ENCODE measurements at places on chromosomes 3 and 15.

DNA sequence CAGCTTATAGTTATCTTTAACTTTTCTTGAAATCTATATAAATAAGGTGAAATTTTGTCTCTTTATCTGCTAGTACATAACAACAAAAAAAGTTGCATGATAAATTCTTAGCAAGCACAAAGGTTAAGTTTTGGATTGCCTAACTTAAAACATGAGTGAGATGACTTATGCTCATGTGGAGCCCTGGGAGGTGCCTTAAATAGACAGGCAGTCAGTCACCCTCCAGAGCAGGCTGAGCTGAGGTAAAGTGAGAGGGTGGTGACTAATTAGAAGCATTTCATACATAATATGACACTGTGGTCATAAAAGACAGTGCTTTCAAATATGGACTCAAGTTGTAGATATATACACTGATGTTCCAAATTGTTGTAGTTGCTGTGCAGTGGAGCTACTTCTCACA lies 14.6 kb upstream of the MME start:
- DNase-seq, result no peak

DNA sequence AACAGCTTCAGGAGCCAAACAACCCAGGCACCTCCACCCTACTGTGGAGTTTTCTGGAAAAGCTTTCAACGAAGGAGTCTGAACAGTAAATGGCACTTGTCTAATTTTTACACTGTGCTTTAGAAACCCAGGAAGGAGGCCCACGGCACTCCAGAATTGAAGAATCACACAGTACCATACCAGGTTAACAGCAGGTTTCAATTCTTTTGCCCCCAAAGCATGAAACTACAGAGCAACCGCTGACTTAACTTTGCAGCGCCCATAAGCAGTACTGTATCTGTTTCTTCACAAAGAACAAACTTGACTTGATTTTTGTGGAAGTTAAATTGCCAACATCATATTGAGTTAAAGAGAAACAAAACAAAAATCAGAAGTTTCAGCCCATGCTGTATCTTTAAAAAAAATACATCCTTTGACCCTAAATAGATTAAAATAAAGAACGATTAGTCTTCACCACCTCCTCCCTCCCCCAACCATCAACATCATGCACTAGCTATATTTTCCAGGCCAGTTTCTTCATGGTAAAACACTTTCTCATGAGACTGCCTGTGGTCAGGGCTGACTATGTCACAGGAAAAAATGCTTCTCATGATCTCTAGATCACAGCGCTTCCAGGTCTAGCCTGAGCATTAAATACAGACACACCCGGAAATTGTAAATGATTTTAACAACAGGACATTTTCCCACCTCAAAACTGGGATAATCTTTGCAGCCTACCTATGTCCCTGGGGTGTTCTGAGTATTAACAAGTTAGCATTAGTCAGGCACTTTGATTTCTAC lies 456.3 kb downstream of the FOXP1 start:
- no peak for DNase-seq

DNA sequence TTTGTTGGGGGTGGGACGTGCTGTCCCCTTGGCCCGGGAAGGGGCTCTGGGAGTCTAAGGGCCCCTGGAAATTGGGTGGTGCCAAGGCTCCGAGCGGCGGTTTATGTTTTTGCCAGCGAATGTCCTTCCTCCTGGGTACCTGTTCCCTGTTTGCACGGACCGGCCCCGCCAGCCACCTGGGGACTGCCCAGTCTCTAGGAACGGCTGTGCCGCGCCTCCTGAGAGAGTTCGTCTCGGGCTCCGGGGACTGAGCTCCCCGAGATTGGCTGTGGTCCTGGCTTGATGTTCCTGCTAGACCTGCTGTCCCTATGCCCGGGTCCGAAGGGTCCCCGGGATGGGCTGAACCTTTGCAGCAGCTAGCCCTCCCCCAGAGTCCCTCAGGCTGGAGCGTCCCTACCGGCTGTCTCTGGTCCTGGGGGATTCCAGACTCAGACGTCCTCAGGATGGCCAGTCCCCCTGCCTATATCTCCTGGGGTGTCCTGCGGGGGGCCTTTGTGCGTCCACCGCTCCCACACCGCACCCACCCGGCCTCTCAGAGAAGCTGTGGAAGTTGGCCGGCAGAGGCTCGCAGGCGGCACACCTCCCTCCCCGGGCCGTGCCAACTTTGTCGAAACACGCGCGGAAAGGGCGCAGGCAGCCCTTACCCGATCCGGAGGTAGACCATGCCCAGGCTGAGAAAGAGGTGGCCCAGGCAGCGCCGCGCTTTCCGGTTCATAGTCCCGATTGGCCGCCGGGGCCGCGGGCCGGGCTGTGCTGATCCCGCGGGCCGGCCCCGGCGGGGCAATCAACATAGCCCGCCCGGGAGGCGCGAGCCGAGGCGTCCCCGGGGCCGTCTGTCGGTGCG lies 547 bp downstream of the WNT7A start:
- DNase-seq, result no peak

DNA sequence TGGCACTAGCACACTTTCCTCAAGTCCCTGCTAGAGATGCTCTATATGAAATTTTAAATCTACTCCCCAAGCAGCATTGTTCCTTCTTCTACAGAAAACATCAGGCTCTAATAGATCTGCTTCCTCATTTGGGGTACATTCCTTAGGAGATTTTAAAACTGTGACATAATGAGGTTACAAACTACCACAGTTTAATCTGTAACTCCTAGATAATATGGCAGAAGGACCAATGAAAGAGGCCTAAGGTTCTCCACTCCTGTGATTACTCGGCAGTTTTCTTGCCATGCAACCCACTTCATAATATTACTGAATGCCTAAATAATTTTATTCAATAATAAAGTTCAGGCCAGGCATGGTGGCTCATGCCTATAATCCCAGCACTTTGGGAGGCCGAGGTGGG lies 16.1 kb downstream of the ZNF106 start:
- DNase-seq, result no peak

GRCh38 chr3:45580112-45580765 lies 14.3 kb upstream of the LIMD1 start:
- DNase-seq, result no peak

DNA sequence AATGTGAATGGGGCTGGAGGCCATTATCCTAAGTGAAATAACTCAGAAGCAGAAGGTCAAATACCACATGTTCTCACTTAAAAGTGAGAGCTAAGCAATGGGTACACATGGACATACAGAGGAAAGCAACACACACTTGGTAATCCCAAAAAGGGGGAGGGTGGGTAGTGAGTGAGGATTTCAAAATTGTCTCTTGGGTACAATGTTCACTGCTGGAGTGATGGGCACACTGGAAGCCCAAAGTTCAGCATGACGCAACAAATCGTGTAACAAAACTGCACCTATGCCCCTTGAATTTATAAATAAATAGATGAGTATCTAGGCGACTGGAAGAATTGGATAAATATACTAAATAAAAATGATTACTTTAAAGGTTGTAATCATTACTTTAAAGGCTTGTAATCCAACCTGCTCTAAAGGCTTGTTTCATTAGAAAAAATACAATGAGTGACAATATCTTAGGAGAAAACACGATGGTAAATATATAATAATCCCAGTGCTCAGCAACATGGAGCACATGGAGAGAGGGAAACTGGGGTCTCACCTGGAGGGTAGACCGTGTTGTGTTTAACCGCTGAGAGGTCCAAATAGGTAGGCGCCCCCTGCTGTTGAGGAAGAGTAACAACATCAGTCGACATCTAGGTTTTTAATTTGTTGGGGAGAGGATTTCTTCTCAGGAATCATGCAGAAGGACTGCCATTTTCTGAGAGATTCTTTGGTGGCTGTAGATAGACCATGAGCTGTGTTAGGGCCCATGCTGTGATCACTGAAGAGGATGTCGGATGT lies 78.5 kb upstream of the ROBO1 start:
- peak; percentile 3 for DNase-seq

DNA sequence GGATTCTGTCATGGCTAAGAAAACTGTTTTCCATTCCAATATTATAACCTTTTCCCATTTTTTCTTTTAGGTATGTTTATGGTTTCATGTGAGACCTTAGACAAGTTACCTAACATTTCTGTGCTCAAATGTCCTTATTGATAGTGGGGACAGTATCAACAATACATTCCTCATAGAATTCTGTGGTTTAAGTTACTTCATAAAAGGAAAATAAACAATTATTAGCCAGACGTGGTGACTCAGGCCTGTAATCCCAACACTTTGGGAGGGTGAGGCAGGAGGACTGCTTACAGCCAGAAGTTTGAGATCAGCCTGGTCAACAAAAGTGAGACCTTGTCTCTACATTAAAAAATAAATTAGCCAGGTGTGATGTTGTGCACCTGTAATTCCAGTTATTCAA lies 436.8 kb upstream of the CNTN4 start:
- no peak for DNase-seq

DNA sequence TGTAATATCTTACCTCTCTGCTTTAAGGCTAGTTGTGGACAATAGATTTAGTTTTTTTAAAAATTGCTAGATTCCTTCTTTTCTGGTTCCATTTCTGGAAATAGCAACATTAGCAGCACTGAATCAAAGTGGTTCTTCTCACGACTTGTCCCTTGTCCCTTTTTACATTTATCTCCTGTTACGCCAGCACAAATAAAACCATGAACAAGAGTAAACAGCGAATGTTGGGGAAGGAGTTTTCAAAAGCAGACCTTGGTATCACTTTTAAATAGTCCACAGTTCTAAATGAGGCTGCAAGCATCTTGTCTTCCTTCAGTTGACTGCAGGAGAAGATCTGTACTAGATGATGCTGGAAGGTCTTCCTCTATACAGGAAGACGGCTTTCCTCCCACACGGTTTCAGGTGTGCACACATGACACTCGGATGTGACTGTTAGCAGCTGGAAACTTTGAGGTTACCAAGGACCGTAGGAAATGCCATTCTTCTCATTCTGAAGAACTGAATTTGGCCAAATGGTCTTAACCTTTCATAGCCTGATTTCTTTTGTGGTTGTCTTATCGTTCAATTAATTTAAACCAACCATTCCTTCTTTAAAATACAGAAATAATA lies 251.0 kb upstream of the ICE2 start:
- DNase-seq, result no peak

GRCh38 chr3:17013050-17013449 lies 128.3 kb downstream of the PLCL2 start:
- DNase-seq, result no peak

DNA sequence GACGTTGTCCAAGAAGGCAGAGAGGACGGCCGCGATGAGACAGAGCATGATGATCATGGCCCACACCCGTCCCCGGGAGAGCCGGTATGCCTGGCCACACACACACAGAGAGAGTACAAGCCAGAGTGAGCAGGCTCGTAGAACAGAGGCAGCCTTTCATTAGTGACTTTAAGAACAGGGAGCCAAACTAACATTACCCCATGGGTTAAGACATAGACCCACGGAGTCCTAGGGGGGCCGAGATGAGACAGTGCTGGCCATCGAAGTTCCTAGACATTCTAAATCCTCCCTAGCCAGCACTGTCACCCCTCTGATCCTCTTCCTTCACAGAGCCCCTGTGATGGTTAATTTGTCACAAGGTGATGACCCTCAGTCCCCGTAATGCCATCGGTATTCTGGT lies 114.0 kb downstream of the OCA2 start:
- no peak for DNase-seq

DNA sequence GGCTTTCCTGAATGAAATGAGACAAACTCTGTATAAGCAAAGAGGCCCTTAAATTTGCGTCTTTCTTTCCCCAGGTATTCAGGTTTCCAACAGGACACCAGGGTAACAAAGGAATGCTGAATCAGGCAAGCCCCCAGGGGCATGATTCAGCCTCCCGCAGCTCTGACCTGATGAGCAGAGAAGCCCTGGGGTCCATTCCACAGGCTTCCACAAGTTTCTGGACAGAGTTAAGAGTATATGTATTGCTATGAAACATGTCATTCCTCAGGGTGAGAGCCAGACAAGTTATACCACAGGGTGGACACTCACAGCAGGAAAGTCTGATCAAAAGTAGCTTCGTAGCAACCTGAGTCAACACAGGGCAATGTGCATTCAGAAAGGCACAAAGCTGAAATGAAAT lies 68.1 kb upstream of the CTNNB1 start:
- DNase-seq, result no peak

- DNase-seq, result no peak
These were observed 36.7 kb downstream of the SLC28A1 start for GRCh38 chr15:84921121-84921520.

DNA sequence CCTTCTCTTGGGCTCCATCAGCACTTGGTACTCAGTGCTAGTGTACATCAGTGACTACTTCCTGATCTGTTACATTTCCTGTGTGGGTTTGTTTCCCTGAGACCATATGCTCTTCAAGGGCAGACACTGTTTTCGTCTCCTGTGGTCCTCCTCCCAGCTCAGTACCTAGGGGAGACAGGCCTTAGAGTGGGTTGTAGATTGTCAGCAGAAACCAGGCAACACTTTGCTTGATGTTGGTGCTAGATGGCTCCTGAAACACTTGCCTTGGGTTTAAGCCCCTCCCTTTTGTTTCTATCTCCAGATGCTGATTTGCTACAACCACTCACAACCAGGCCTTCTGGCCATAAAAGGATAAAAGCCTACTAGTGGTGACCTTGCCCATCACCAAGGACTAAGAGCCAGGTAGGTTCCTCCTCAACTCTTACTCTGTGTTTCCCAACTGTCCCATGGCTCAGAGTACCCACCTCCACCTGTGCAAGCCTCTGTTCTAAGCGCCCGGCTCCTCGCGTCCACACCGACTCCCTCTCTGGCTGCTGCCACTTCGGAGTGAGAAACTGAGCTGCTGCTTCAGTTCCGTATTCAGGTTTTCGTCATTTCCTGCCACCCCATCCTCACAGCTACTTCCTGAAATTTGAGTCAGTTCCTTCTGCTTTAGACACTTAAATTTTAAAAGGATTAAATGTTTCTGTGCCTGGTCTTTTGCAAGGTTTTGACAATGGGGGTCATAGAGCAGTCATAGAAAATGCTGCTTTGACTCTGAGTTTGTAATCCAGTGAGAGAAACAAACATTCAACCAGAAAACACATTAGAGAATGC lies at the start of gene HCLS1:
Gene HCLS1, minus strand, starts transcription at position 548 of the 816 bp plus-strand sequence. CDS start 2,556 bp downstream, outside the sequence.
- no peak for DNase-seq

DNA sequence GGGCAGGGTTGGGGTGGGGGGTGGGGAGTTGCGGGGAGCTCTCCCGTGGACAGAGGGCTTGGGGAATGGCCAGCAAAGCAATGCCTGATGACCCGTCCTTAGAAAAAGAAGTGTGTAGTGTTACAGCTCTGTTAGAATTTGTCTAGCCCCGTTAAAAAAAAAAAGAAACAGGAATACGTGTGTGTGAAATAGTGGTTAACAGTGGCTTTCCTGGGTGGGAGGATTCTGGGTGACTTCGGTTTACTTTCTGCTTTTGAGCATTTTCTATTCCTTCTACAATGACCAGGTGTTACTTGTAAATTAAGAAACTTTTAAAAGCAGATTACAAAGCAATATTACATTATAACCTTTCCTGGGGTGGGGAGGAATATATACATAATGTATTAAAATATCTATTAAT lies 25.0 kb downstream of the H1-8 start:
- DNase-seq, result no peak
